Psoas muscle (tissue), 8 donors: ENCODE measurements at places on chromosomes 7 and 10.

GRCh38 chr10:113132591-113133121, 182.6 kb downstream of the TCF7L2 start:
- no peak for DNase-seq

DNA sequence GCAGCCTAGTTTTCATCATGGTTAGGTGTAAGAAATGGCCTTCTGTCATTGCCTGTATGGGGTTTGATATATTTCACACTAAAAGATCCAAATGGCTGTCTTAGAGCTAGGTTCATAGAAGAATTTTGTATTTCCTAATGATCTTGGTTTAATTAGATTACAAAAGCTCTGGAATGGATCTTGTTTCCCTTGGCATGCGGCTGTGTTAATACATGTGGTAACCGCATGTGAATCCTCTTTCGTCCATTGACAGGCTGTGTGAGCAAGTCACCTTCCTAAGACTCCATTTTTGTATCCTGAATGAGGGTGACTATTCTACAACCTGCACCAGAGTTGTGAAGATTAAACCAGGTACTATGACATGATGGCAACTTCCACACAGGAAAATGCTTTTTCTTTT, 12.4 kb upstream of the FZD1 start:
- no peak for DNase-seq

- no peak for DNase-seq
These were observed 107.8 kb upstream of the PHYHIPL start for GRCh38 chr10:59068581-59069191.

GRCh38 chr7:92768501-92769393, 67.6 kb downstream of the CDK6 start:
- no peak for DNase-seq

DNA sequence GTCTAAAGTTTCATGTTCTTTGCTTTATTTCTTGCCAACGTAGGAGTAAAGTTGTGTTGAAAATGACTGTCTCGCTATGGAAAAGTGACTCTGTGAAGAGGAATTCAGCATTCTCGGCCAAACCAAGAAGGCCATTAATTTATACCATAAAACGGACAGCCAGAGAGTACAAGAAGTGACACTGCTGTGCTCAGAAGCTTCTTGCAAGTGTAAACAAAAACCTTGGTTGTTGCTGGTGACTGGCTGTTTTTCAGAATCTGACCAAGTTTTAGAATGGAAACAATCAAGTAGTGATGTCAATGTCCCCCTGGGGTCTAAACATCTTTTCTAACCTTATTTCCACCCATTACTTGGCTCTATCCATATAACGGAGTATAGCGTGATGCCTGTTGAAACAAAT, 201.9 kb downstream of the INHBA start:
- no peak for DNase-seq

DNA sequence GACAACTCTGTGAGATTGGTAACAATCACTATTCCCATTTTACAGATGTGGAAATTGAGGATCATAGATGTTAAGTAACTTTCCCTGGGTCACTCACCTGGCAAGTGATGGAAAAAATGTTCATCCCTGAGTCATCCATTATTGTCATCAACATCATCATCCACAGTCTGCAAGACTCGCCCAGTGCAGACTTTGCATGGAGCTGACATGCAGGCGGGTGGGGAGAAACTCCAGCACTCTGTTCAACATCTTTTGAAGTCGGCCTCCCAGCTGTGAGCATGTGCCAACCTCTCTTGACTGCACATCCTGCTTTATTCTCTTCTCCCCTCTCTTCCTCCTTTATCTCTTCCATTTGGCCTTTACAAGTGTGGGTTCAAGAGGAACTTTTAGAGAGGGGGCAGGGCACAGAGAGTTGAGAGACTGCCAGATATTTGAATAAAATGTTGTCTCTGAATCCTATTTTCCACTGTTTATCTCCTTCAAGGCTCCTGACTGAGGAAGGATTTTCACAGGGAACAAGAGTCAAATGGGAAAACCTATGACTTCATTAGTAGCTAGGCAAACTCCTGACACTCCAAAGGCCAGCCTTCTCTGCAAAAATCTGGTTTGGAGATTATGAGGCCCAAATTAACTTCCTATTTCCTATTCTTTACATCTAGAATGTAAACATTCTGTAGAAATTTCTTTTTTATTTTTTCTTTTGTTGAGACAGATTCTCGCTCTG, 283.7 kb upstream of the PODXL start:
- DNase-seq, result no peak

- DNase-seq, result no peak
These were observed 170.3 kb downstream of the NRP1 start for GRCh38 chr10:33164060-33164709.

DNA sequence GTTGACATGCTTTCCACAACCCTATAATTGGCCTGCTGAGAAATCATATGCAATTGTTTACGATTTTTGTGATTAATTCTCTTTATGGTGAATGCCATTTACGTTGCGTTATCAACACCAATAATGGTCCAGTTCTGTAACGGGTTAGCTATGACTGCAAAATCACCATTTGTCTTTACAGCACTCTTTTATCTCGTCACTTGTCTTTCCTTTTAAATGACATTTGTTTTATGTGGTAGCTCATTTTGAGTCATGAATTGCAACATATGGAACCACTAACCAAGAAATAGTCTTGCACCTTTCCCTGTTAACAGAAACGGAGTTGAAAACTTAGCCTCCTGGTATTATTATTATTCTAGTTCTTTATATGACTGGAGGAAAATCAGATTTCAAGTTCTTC, 3.1 kb upstream of the KIAA1217 start:
- no peak for DNase-seq

DNA sequence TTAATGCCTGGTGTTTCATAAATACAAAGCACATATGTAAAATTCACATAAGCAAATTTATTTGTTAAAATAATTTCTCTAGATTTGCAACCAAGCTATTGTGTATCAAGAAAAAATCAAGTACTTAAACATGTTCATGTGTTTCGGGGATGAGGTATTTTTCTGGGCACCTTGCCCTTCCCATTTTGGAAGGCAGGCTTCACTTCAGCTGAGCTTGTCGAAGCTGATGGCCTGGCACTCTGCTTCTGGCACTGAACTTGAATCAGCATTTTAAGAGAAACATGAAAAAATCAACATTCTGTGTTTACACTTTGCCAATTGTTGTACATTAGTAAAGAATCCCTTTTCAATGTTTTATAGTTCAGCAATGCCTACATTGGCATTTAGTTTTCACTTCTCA, 179.1 kb upstream of the STEAP4 start:
- no peak for DNase-seq

DNA sequence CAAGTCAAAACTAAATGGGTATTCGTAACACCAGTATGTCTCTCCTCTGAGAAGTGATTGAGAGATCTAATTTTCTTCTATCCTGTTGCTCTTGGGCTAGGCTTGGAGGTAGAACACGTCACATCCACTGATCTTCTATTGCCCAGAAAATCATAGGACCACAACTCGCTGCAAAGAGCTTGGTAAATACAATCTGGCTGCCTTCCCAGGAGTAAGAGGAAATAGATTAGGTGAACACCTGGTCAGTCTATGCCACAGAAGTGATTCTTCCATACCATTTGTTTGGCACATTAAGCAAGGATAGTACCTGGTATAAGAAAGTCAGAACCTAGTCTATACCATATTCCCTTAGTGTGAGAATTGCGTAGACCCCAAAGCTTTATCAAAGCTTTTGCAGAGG, 129.3 kb upstream of the PHYHIPL start:
- DNase-seq, result no peak

DNA sequence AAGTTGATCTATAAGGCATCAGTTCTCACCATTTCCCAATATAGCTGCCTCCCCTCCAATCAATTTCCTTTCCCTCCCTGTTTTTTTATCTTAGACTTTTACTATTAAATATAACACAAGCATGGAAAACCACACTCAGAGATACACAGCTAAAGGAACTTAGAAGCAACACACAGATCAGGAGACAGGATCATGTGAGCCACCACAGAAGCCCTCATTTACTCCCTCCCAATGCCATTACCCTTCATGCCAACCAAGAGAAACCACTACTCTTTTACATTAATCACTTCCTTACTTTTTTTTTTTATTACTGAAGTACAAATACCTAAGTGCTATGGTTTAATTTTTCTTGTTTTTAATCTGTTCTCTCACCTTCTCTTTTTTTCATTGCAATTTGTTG, 33.0 kb downstream of the COG5 start:
- no peak for DNase-seq

DNA sequence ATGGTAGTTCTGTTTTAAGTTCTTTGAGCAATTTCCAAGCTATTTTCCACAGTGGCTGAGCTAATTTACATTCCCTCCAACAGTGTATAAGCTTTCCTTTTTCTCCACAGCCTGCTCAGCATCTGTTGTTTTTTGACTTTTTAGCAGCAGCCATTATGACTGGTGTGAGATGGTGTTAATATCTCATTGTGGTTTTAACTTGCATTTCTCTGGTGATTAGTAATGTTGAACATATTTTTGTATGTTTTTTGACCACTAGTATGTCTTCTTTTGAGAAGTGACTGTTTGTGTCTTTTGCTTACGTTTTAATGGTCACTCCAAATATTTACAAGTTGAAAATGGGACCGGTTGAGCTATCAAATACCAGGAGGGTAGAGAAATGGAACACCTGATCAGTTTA, 20.4 kb downstream of the GNG11 start:
- DNase-seq, result no peak

GRCh38 chr7:29563590-29564495, at the start of gene PRR15:
TSS of gene PRR15 (plus strand) at chr7:29563835. CDS start at chr7:29566330, 2,495 bp downstream.
- DNase-seq, result peak; percentile 24

DNA sequence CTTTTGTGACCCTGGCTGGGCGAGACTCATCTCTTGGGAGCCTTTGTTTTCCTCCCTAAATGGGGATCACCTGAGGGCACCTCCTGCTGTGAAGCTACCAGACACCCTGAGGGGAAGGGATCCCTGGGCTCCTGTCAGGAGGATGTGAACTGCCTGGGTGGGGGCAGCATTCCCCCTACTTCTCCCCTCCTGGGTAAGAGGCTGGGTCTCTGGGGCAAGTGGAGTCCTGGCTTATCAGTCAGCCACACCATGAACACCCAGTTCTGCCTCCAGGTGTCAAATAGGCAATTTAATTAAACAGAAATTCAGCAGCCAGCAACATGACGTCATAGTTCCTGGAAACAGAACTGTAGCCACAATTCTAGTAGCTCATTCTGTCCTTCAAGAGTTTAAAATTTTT, 97.7 kb upstream of the RET start:
- DNase-seq, result no peak
